ENCODE measurements at places on chromosomes 1 and 21.
A peak's percentile ranks its signal among the peaks of the same experiment; 100 is the strongest.

DNA sequence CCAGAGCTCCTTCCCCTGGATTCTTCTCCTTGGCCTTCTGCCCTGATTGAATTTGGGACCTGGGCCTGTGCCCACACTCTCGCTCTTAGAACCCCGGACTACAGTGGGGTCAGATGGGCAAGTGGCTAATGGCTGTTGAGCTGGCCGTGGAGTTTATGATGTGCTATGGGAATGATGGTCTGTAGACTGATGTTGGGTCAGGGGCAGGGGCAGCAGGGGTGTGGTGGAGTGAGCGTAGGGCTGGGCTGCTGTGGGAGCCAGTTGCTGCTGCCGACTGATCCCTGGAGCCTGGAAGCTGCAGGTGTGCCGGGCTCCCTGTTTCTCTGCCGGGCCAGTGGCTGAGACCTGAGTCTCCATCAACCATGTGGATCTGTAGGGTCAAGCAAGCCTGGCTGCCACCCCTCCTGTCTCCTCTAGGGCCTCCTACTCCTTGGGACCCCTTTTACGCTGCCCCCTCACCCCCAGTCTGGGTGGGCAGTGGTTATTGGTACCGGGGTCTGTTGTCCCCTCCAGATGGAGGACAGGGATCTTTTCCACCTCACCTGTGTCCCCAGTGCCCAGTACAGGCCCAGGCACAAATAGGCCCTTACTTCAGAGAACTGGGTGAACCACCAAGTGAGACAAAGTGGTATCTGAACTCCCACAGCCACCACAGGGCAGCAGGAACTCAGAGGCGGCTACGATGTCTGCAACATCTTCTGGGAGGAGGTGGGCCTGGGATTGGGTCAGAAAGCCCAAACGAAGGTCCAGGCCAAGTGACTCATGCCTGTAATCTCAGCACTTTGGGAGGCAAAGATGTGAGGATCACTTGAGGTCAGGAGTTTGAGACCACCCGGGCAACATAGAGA, 5.1 kb downstream of the PODN start:
- DNase-seq: peak; percentile 59

GRCh38 chr1:223706077-223706973, 6.0 kb upstream of the CAPN2 start:
- DNase-seq: no peak

DNA sequence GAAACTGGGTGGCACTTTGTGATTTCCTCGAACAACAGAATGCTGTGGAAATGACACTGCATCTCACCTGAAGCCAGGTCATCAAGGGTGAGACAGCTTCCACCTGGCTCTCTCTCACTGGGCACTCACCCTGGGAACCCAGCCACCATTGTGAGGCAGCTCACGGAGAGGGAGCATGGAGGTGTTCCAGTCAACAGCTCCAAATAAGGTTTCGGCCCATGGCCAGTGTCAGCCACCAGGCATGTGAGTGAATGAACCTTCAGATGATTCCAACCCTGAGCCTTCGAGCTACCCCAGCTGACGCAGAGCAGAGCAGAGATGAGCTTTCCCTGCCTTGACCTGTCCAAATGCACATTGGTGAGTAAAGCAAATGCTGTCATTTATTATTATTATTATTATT, 58.1 kb downstream of the SYDE2 start:
- no peak for DNase-seq

GRCh38 chr1:175409938-175410337, 217.4 kb upstream of the KIAA0040 start:
- DNase-seq: no peak

- no peak for DNase-seq
Measured at GRCh38 chr1:178969226-178969987, 56.3 kb upstream of the FAM20B start.

DNA sequence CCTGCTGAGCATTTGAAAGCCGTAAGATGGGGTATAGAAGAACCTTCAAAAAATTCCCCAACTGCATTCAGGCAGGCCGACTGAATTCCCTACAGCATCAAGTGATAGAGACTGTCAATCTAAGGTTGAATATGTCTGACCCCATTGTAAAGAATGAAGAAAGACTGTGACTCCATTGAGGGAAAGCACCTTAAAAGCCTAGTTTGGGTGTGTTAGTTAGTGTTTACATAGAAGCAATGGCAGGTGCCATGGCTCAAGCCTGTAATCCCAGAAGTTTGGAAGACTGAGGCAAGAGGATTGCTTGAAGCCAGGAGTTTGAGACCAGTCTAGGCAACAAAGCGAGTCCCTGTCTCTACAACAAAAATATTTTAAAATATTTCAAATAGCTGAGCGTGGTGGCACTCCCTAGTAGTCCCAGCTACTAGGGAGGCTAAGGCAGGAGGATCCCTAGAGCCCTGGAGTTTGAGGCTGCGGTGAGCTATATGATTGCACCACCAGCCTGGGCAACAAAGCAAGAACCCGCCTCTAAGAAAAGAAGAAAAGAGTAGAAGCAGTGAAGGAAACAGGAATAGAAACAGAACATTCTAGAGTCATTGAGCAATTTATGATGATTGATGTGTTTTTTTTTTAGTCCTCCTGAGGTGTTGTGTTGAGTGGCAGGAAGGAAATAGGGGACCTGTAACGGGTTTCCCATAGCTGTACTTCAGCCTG, 15.4 kb downstream of the POLR3GL start:
- DNase-seq: no peak

GRCh38 chr1:155463865-155464650, 98.5 kb downstream of the ASH1L start:
- no peak for DNase-seq

DNA sequence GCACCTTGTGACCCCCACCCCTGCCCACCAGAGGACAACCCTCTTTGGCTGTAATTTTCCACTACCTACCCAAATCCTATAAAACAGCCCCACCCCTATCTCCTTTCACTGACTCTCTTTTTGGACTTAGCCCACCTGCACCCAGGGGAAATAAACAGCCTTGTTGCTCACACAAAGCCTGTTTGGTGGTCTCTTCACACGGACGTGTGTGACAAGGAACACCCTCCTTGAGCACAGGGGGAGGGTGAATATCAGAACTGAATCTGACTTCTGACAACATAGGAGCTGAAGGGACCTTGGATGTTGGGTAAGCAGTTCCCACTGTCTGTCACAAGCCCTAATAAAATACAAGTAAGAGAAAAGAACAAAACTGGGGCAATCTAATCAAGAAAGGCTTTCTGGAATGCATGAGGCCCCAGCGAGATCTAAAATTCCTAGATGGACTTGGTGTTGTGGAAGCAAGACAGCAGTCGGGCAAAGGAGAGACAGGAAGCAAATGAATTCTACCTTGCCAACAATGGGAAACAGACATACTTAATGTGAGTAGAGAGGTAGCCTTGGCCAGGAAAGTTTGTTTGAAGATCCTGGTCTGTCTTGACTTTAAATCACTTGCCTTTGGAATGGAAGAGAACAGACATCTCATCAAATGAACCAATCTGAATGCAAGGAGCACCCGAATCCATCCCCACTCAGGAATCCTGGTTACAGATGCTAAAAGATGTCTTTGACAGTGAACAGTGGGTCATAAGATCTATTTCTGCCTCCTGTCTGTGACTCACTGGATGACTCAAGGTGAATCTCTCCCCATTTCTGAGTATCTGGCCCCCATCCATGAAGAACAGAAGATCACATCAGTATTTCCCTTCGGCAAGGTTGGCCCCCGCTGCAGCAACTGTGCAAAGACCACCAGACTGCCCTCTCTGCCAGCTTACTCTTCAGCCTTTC, 53.3 kb downstream of the OLFML3 start:
- no peak for DNase-seq

- no peak for DNase-seq
Measured at GRCh38 chr1:243605604-243606003, 244.4 kb downstream of the AKT3 start.

GRCh38 chr1:15038232-15039016, 115.1 kb upstream of the TMEM51 start:
- no peak for DNase-seq

GRCh38 chr1:51968632-51969031, 21.9 kb downstream of the RAB3B start:
- no peak for DNase-seq

DNA sequence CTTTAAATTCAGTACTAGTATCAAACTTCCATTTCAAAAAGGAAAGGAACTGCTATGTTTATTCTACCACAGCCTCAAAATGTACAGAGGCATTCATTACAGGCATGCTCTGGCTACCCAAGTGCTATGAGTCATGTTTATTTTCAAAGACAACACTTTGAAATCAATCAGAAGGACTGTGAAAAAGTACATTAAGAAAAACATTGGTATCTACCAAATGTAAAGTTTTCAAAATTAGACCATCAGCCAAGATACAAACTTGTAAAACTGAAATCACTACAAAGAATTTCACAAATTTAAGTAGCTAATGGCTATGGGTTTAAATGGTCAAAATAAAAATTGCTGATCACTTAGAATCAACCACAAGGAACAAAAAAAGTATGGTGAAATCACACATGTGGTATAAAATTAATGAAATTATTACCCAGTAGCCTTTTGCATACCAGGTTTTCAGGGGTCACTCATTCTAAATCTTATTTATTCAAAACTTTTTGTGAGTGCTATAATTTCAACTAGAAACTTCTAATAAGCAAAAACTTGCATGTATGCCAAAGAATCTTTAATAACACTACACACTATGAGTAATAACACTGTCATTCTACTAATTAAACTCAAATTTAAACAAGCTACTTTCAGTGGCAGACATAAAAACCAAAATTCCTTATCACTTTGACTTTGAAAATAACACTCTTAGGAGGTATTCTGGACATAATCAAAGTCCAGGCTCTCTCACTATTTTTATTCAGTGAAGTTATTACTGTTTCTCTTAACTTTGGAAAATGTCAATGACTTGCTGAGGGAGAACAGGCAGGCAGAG, 49.2 kb downstream of the ENAH start:
- DNase-seq: no peak

- no peak for DNase-seq
Measured at GRCh38 chr21:41149199-41149598, 18.8 kb upstream of the BACE2 start.

DNA sequence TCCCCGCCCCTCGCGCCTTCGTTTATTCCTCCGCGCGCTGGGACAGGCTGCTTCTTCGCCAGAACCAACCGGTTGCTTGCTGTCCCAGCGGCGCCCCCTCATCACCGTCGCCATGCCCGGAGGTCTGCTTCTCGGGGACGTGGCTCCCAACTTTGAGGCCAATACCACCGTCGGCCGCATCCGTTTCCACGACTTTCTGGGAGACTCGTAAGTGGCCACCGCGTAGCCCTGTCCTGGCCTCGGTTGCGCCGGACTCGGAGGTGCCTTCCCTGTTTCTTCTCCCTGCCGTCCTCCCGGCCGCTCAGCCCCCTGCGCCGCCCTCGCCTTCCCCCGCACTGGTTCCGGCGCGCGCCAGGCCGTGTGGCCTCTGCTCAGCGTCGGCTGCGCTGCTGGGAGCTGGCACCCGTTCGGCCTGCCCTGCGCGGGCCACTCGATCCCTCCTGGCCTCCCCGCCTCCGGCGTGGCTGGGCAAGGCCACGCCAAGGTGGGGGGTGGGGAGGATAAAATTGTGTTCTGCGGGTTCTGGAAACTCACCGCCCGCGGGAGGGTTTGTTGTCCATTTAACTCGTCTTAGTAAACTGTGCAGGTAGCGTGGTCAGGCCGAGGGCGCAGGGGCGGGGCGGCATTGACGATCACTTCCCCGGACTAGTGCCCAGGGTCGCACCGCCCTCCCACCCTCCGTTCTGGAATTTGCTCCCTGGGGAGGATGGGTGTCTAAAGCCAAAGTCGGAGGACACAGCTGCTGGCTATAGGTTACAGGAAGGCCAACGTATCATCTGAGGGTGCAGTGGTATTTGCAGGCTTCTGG, at the start of gene PRDX6:
PRDX6 (plus strand) TSS at position 50 of the 808 bp plus-strand sequence; CDS start at position 113, 63 bp downstream.
- peak; percentile 87 for DNase-seq

DNA sequence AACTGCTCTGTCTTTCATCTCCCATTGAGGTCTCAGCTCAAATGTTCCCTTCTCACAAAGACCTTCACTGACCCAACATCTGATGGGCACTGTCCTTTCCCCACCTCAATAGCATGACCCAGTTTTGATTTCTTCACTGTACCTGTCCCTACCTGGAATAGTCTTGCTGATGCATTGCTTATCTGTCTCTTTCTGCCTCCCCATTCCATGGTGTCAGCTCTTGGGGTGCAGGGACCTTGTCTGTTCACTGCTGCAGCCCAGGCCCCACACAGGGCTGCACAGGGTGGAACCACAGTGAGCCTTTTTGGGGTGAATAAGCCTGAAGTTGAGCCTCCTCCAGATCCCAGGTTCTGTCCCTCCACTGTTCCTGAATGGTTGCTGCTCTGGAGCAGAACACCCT, 414.9 kb downstream of the PTPRU start:
- DNase-seq: no peak

DNA sequence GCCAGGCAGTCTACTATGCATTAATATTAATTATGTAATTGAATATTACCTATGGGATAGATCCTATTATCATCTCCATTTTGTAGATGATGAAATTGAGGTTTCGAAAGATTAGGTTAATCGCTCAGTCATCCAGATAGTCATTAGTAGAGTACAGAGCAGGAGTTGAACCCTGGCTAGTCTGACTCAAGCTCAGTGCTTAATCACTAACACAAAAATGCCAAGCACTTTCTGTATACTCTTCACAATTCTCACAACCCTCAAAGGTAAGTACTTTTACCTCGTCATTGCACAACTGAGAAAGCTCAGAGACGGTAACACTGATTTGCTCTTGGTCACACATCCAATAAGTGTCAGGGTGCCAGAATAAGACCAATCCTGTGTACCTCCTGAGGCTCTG, 280.2 kb upstream of the PLXNA2 start:
- no peak for DNase-seq

DNA sequence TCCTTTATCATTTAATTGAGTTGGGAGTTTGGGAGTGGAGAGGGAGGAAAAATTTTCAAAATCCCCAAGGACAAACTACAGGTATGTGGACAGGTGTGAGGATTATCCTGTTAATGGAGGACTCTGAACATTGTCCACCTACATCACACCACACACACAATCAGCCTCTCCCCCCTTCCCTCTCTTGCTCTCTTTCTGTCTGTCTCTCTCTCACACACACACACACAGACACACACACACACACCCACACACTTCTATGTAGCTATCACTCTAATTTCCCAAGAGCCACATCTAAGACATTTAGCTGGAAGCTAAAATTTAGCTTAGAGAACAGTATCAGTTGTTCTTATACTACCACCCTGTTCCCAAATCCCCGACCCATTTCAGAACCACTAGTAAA, 1.5 kb downstream of the S100A8 start:
- DNase-seq: no peak

Data from right atrium auricular region (tissue), 2 donors.